ENCODE measurements at places on chromosomes 12 and 14. TPM values are rescaled to one million over a fixed set of nuclear protein-coding genes. Genes with fewer than 3 reads are reported as not detected.

DNA sequence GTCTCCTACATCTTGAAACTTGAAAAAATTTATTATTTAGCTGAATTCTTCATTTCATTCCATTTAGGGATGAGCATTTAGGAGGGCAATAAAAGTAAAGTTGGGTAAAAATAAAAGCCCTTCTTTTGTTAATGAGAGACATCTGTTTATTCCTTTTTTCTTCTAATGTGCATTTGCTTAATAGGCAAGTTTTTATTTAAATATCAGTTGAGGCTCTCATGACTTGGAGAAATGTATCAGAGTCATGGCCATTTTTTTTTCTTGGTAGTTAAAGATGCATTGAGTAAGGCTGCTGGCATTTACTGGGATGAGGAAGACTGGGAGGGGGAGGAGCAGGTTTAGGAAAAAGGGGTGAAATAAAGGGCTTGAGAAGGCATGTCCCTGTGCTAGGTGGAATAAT is 609.9 kb upstream of the TMEM132C start:
- no peaks in the 10 kb centered on the region for H3K4me1 ChIP-seq
- no peaks in the 10 kb centered on the region for H3K27me3 ChIP-seq
- H3K4me3 ChIP-seq: no peak overlapping the region
- no peaks in the 10 kb centered on the region for H3K36me3 ChIP-seq
- H3K27ac ChIP-seq: no peak overlapping the region
- no peak for DNase-seq

The SYNDIG1L gene
- 0.22 TPM for total RNA-seq

The TAS2R43 gene
- total RNA-seq: 0.35 TPM

The CPNE6 gene
- total RNA-seq: 0.24 TPM

The CRIP2 gene
- 1,272 TPM for total RNA-seq

Data from right atrium auricular region (tissue), 2 donors.